CD4-positive, alpha-beta T cell (primary cell): ENCODE measurements at places on chromosomes 5 and 9.

DNA sequence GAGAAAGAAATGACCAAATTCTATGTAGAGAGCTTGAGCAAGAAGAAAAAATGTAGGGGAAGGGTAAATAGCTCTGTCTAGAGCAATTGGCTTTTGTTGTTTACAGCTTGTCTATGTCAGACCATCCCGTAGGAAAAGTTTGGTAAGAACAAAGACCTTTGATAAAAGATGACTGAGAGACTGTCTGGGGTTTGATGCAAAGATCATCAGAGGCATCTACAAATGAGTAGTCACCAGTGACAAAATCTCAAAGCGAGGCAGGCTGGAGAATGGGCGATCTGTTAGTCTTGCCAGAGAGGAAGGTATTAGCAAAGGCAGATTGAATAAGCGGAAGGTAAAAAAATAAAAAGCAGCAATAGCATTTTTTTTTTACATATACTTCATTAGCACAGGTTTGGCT lies 125.0 kb upstream of the RASGRF2 start:
- no peak for DNase-seq

DNA sequence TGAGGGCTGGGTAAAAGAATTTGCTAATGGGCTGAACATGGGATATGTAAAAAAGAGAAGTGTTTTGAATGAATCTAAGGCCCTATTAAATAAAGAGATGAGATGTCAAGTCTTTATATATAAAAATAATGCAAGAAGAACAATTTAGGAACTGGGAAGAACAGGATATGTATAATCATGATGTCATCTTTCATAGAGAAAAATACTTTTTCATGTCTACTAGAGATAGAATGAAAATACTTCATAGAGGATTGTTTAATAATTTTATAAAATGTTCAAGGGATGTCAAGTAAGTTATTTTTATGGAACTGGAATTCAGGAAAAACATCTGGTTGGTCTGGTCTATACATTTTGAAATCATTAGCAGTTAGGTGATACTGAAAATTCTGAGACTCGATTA lies 799.0 kb upstream of the CTNND2 start:
- no peak for DNase-seq

GRCh38 chr9:83622939-83623678 lies at the start of gene IDNK:
IDNK (plus strand) TSS chr9:83623143; CDS start chr9:83623172, 29 bp downstream.
- DNase-seq: peak; percentile 65

DNA sequence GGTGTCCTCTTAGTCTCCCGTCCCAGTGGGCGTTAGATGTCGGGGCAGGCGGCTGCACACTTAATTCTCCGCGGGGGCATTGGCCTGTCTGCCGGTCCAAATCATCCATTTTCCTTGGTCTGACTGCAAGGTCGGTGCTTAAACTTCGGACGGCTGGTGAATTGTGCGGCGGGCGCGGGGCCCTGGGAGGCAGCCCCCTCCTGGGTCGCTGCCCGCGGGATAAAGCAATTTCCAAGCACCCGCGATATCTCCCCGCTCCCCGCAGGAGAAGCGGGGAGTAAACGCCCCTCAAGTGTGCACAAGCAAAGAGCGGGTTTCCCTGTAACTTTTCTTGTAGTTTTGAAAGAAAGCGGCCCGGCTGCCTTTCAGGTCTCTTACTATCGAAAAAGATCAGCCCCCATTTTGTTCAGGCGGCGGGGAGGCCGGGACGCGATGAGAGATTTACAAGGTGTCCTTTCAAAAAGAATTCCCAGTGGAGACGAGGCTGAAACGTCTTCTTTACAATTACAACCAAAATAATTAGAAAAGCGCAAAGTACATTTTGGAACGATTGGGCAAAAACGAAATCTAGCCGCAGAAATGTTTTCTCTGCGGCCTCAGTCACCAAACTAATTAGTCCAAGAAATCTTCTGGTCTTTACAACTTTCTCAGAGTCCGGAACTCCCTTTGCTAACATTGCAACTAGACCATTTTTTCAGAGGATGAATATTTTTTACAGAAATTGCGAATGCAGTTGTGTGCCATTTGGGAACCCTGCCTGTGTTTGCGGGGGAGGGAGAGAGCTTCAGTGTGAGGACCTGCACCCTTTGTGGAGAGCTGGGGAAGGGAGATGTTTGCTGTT lies 1.8 kb downstream of the IRX1 start:
- DNase-seq: no peak

- DNase-seq: no peak
Measured at GRCh38 chr9:33731142-33731541, 64.2 kb upstream of the PRSS3 start.

- no peak for DNase-seq
Measured at GRCh38 chr9:70324963-70325362, 66.2 kb downstream of the SMC5 start.

DNA sequence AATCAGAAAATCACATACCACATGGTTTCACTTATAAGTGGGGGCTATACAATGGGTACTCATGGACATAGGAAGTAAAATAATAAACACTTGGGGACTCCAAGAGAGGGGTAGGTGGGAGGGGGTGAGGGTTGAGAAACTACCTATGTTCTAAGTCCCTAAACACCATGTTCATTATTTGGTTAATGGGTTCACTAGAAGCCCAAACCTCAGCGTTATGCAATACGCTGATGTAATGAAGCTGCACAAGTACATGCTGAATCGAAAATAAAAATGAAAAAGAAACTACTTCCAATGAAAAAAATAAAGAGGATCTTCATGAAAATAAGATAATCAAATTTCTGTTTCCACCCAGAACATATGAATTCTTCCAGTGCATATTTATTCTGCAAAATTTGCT lies 208.5 kb downstream of the TMEM161B start:
- no peak for DNase-seq

GRCh38 chr9:122403381-122404000 lies 32.7 kb downstream of the PTGS1 start:
- DNase-seq: no peak

DNA sequence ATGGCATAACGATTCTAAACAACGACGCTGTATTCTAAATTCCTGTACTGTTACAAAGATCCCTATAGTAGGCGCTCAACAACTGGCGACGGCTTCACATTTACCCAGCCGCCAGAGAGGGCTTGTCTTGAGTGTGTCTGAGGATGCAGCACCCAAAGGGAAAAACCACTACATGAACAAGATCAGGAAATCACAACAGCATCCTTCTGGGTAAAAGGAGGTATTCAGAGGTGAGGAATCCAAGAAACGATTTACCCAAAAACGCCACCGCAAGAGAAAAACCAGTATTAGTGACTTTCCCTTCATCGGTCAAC lies 711 bp downstream of the TTC33 start:
- peak; percentile 32 for DNase-seq

GRCh38 chr9:95499847-95500246 lies 16.9 kb downstream of the PTCH1 start:
- no peak for DNase-seq

- no peak for DNase-seq
Measured at GRCh38 chr9:2418619-2419018, 203.0 kb upstream of the VLDLR start.

GRCh38 chr5:173243831-173244305 lies 8.9 kb upstream of the NKX2-5 start:
- DNase-seq: no peak

DNA sequence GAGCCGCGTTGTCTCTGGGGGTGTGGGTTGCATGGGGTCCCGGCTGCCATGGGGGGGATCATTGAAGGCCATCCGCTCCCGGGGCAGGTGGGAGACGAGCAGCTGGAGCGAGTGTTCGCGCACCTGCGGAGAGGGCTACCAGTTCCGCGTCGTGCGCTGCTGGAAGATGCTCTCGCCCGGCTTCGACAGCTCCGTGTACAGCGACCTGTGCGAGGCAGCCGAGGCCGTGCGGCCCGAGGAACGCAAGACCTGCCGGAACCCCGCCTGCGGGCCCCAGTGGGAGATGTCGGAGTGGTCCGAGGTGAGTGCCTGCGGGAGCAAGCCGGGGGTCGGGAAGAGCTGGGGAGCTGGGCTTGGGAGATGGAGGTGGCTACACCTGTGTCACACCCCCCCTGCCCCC lies 33.7 kb downstream of the ADAMTSL2 start:
- no peak for DNase-seq

- no peak for DNase-seq
Measured at GRCh38 chr5:107290780-107291398, 379.8 kb downstream of the EFNA5 start.

- DNase-seq: no peak
Measured at GRCh38 chr9:123470121-123470782, 114.3 kb downstream of the CRB2 start.

DNA sequence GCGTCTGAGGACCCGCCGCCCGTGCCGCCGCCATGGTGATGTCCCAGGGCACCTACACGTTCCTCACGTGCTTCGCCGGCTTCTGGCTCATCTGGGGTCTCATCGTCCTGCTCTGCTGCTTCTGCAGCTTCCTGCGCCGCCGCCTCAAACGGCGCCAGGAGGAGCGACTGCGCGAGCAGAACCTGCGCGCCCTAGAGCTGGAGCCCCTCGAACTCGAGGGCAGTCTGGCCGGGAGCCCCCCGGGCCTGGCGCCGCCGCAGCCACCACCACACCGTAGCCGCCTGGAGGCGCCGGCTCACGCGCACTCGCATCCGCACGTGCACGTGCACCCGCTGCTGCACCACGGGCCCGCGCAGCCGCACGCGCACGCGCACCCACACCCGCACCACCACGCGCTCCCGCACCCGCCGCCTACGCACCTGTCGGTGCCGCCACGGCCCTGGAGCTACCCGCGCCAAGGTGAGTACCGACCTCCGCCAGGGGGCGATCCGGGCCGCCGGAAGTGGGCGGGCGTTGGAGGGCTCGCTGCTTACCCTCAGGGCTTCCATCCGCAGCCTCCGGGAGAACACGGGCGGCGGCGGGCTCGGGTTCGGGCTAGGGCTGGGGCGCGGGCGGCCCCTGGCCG lies 8.5 kb downstream of the PRR7 start:
- DNase-seq: peak; percentile 90

DNA sequence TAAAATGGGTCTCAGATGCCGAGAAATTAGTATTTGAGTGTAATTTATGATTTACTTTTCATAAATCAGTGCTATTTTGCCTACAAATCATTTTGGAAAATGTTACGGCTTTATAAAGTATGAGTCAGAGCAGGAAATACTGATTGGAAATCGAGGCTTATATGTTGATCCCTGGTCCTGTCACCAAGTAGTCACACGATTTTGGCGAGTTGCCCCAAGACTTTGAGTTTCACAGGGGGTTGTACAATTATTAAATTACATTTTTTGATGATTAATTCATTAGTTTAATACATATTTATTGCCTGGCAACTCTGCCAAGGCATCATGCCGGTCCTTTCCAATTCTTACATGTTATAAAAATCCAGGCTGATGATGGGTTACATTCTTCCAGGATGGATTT lies 443.9 kb upstream of the KLF4 start:
- no peak for DNase-seq

DNA sequence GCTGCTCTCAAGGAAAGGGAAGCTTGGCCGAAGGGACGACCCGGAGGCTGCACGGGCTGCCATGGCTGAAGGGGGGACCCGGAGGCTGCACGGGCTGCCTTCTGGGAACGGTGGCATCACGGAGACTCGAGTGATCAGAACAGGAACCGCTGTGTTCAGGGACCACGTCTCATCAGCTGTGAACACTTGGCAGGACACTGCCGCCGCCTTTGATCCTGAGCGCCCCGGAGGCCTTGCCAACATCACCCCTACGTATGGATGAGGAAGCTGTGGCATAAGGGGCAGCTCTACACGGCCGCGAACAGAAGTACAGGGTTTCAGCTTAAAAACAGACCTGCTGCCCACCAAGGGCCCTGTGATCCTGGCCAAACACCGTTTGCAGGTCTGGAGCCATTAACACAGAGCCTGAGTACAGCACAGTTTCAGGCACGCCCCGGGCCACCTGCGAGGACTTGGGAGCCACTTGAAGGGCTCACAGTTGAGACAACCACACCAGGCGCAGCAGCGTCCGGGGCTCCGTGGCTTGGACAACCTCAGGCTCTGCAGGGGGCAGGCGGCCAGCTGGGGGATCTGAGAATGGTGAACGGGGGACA lies 23.9 kb upstream of the TERT start:
- no peak for DNase-seq

- DNase-seq: no peak
Measured at GRCh38 chr9:127742435-127743088, 7.5 kb upstream of the TOR2A start.

DNA sequence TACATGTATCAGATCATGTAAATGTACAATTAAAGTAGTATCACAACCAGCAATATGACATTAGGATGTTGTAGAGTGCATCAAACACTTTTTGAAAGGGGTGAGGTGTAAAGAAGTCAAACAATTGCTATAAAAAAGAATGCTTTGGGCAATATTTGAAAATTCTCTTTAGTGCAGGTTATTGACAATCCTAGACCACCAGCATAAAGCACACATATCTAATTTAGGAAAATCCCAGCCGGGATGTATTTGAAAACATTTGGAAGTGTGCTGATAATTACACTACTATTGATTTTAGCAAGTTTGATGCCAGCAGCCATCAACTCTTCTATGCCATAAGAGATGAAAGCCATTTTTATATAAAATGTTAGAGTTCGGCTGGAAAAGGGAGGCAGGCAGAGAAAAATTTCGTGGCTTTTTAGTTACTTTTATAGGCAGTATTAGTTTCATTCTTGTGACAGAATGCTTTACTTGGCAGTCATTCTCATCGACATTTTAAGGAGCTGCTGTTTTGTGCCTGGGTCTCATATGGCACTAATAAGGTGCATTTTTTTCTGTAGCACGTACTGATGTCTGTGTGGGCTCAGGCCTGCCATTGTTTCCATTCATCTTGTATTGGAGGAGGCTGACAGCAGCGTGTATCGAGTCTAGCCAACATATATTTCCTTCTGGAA lies 285.7 kb downstream of the AOPEP start:
- no peak for DNase-seq

- no peak for DNase-seq
Measured at GRCh38 chr5:69134126-69134525, 32.8 kb upstream of the CCNB1 start.

DNA sequence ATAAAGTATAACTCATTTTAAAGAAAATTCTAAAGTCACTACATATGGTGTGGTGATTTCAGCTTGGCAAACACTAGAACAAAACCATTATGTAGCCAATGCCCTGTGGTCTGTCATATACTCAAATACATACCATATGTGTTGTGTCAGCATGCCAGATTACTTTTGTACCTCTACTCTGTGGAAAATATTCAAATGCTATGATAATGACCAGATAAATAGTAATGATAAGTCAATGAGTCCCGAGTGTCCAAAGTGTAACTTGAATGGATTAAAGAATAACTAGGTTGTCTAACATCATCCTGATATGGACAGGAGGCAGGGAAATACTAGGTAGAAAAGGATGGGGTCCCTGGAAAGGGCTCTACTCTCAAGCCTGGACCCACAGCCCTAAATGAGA lies 58.0 kb upstream of the IL6ST start:
- DNase-seq: no peak

DNA sequence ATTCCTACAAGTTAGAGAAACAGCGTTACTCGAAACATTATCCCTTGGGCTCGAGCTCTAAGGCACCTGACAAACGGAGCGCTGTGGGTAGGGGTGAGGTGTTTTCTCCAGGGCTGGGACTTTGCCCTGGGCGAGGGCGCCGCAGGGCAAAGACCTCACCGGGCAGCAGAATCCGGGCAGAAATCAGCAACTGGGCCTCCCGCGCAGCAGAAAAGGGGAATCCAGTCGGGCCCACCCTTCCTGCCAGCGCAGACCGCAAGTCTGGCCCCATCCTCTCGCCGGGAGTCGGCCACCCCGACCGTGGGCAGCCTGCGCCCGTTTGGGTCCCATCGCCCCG lies 430 bp upstream of the MSH3 start:
- no peak for DNase-seq

- DNase-seq: no peak
Measured at GRCh38 chr9:80072451-80072850, 500.7 kb downstream of the TLE4 start.
